ENCODE measurements at places on chromosomes 5 and 9.

GRCh38 chr5:77167695-77168121 is 42.8 kb upstream of the PDE8B start:
- no peak for DNase-seq

DNA sequence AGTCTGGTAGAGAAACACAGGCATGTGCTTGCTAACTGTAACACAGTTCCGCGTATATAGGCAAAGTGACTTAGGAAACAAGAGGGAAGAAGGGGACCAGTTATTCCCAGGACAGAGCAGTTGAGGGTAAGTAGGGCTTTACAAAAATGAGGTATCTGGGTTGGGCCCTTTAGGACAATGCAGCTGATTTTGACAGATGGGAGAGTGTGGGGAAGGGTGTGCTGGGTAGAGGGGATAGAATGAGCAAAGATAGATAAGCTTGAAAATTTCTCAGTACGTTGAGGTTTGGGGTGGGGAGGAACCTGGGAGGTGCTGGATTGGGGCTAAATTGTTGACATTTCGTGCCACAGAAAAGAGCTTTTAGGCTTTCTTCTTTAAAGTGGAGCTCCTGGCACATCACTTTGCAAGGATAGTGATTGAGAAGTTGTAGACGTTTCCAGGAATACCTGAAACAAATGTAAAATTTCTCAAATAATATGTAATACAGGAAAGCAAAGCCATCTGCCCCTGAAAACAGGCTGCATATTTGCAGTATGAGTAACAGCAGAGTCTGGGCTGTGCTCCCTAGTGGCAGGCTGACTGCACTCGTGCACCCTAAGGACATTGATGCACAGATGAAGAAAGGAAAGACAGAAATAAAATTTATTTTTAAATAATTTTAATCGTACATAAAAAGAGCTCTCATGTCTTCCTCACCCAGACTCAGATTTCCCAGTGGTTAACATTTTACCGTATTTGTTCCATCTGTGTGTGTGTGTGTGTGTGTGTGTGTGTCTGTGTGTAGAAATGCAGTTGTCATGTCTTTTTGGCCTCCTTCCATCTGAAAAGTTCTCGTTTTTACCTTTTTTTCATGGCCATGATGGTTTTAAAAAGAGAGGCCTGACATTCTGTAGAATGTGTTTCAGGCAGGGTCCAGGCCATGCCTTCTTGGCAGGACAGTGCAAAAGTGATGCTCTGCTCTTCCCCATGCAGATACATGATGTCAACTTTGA is 144.9 kb upstream of the DMRT1 start:
- DNase-seq: no peak

DNA sequence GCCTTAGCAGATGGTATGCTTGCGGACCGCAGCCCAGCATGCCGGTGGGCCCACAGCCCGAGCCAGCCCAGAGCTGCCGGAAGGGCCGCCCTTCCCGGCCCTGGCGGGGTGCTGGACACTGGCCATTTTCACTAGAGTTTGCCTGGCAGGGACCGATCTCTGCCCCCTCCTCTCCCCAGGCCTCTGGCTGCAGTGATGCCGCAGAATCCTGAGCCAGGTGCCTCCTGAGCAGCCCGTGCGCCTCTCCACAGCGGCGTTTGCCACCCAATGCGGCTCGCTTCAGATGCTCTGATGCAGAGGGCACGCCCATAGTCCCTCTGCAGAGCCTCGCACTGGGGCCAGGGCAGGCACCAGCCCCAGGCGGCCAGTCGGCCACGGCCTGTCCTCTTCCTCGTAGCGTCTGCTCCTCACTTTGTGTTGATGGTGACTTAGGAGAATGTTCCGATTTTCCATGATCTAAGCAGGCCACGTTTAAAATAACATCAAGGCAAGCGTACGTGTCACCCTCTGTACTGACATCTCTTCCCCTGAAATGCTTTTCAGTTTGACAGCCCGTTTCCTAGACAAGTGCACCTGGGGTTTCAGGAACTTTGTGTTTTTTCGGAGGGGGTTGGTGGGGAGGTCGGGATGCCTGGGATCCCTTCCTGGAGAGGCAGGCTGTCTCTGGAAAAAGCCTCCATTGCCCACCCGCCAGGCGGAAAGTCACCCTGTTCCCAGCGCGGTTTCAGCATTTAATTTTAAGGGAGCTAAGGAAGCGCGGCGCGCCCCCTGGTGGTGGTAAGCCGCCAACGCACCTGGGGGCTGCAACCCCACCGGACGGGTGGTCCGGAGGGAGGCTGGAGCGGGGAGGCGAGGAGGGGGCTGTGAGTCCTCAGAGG is 29.8 kb upstream of the HMCN2 start:
- peak; percentile 89 for DNase-seq

- no peak for DNase-seq
These were observed 124.3 kb upstream of the RAI14 start for GRCh38 chr5:34531751-34532360.

DNA sequence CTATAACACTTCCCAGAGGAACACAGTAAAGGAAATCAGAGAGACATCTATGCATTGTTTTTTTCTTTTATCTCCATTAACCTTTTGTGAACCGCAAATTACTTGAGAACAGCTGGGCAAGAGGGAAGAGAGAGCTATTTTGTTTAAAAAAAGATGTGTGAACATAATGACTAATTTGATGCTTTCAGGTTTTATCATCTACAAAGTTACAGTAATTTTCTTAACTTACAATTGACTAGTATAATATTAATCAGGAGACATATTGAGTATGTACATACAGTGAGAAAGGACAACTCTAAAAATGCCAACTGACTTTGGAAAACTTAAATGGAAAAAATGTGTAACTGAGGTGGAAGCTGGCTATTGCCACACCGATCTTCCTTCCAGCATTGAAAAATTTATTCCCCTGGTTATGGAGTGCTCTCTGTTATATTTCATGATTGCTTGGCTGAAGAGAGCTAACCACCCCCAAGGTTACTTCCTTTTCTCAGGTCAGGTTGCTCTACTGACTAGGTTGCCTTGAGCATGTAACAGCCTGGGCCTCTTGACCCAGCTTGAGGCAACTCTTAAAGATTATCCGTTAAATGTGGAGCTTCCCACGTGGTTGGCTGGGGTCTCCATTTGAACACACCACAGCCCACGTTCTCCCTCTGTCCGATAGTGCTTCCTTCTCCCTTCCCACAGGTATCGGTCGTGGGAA is 62.6 kb upstream of the C6 start:
- DNase-seq: no peak

GRCh38 chr5:107764976-107765804 is 94.5 kb upstream of the EFNA5 start:
- no peak for DNase-seq

DNA sequence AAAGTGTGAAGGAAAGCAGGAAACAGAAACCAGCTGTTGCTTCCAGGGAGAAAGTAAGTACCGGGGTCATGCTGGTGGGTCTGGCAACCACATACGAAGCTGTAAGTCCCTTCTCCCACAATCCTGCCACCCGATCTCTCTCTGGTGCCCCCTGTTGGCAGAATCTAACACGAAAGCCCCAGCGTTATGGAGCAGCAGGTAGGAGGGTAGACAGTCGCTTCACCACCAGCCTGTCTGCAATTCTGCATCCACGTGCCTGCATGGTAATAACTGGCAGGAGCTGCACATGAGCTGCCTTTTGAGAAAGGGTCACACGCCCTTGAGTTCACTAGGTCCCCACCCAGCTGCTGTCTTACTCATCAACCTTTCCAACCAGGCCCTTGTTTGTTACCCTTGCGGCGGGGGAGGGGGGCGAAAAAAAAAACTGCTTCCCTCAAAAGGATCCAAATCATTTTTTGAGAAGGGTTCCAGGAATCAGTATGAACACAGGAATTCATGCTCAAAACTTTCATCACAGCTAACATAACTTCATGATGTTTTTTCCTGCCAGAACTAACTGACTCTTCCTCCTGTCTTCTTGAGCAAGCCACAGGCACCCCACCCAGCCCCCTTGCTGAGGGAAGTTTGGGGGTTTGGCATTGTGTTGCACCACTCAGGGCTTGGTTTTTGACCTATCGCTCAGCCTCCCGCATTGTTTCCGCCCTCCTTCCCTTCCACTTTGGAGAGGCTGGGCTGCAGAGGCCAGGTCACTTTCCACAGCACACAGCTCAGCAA is 19.6 kb upstream of the TMEM252 start:
- peak; percentile 73 for DNase-seq

DNA sequence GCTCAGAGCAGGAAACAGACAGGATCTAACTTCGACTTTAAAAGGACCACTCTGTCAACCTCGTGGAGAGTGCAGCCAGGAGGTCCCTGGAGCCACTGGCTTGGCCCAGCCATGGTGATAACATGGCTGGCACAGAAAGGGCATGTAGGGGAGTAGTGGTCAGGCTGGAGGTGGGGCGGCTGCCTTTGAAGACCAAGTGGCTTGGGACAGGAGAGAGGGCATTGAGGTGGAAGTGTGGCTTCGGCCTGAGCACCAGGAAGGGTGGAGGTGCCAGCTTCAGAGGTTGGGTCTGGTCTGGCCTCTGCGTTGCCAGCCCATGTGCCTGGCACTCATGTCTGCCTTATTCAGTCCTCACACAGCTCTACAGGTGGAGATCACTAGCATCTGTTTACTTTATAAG is 270.0 kb downstream of the NSG2 start:
- DNase-seq: no peak

Data from Right ventricle myocardium inferior (tissue), 1 donor.